ENCODE measurements at places on chromosomes 6 and 20.

GRCh38 chr6:110826236-110827129 is 11.2 kb upstream of the CDK19 start:
- no peak for DNase-seq

DNA sequence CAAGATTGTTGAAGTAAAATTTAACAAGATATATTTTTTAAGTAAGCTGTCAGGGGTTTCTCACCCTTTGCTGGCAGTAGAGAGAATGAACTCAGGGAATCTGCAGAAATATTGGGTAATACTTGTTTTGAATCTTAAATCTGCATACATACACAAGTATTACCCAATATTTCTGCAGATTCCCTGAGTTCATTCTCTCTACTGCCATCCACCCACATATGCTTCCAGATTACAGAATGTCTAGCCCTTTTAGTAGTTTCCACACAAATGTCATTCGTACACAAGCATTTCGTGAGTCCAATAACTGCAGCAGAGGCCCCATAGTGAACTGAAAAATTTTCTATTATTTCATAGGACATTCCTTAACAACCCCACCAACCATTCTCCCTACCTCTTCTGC is 69.6 kb upstream of the TNFRSF21 start:
- no peak for DNase-seq

GRCh38 chr20:25494506-25495188 is 87.2 kb downstream of the GINS1 start:
- no peak for DNase-seq

- no peak for DNase-seq
Observed at GRCh38 chr6:121158438-121158837, 175.8 kb downstream of the TBC1D32 start.

- no peak for DNase-seq
Observed at GRCh38 chr6:85494547-85495536, 45.0 kb downstream of the NT5E start.
